ENCODE measurements at places on chromosomes 5 and 9. TPM values are rescaled to one million over a fixed set of nuclear protein-coding genes. Genes with fewer than 3 reads are reported as not detected.

The HDAC3 gene
- total RNA-seq, result 64.1 TPM

The ADAMTSL2 gene
- total RNA-seq, result 0.17 TPM

The PRDM9 gene
- total RNA-seq, result not detected

The C5orf58 gene
- not detected for total RNA-seq

The GLRA1 gene
- not detected for total RNA-seq

The PCDHGC5 gene
- total RNA-seq, result not detected

The PCDHGB6 gene
- total RNA-seq, result not detected

The AMBP gene
- not detected for total RNA-seq

The GPR151 gene
- not detected for total RNA-seq

The MEF2C gene
- 0.83 TPM for total RNA-seq

The GPR21 gene
- total RNA-seq, result 1.6 TPM

The GDF9 gene
- total RNA-seq, result 2.8 TPM

The C7 gene
- total RNA-seq, result not detected

The PDE6A gene
- total RNA-seq, result not detected

The PCA3 gene
- not detected for total RNA-seq

The CD180 gene
- 0.14 TPM for total RNA-seq

The NEURL1B gene
- total RNA-seq, result 0.63 TPM

The MSMP gene
- total RNA-seq, result not detected

The ZSWIM6 gene
- 8.6 TPM for total RNA-seq

The SPAG8 gene
- total RNA-seq, result 1.4 TPM

The TLE1 gene
- total RNA-seq, result 0.34 TPM

The DRD1 gene
- total RNA-seq, result not detected

The NANS gene
- total RNA-seq, result 56.1 TPM

The RLN2 gene
- 4.0 TPM for total RNA-seq

The ZNF782 gene
- 7.1 TPM for total RNA-seq

The C6 gene
- total RNA-seq, result not detected

The LRRTM2 gene
- total RNA-seq, result 0.29 TPM

The PTGDS gene
- total RNA-seq, result not detected

The STOM gene
- 63.7 TPM for total RNA-seq

The LCN2 gene
- not detected for total RNA-seq

The IL13 gene
- total RNA-seq, result 8.0 TPM

The DMRTA1 gene
- total RNA-seq, result not detected

The ADRB2 gene
- total RNA-seq, result 0.60 TPM

The TSLP gene
- 3.6 TPM for total RNA-seq

The HEMGN gene
- 1.5 TPM for total RNA-seq

The RANBP17 gene
- total RNA-seq, result not detected

The SLC34A3 gene
- 0.14 TPM for total RNA-seq

The RNF183 gene
- 0.69 TPM for total RNA-seq

The LCN1 gene
- total RNA-seq, result not detected

The SLC45A2 gene
- total RNA-seq, result not detected

The SPAAR gene
- not detected for total RNA-seq

The IRX2 gene
- total RNA-seq, result not detected

The C5orf52 gene
- total RNA-seq, result not detected

The ANKH gene
- total RNA-seq, result 103 TPM

The OLFML2A gene
- not detected for total RNA-seq

The OR1J1 gene
- not detected for total RNA-seq
